ENCODE measurements at places on chromosomes 4 and X. TPM values are rescaled to one million over a fixed set of nuclear protein-coding genes. Genes with fewer than 3 reads are reported as not detected.

Gene ARX
- not detected for total RNA-seq

Gene PCYT1B
- 0.14 TPM for total RNA-seq

Gene PGM2
- total RNA-seq = 65.7 TPM

GRCh38 chr4:4727536-4727935 is 131.9 kb upstream of the MSX1 start:
- H3K4me3 ChIP-seq = no peak overlapping the region
- H3K4me1 ChIP-seq = no peaks in the 10 kb centered on the region
- H3K36me3 ChIP-seq = peaks cover 26% of the 10 kb centered on the region
- H3K27me3 ChIP-seq = no peaks in the 10 kb centered on the region

GRCh38 chr4:79273915-79274314 is 51.9 kb downstream of the NAA11 start:
- H3K4me1 ChIP-seq = no peaks in the 10 kb centered on the region
- H3K36me3 ChIP-seq = no peaks in the 10 kb centered on the region
- DNase-seq = no peak
- H3K27me3 ChIP-seq = no peaks in the 10 kb centered on the region
- no peak overlapping the region for H3K4me3 ChIP-seq
- H3K27ac ChIP-seq = no peak overlapping the region

DNA sequence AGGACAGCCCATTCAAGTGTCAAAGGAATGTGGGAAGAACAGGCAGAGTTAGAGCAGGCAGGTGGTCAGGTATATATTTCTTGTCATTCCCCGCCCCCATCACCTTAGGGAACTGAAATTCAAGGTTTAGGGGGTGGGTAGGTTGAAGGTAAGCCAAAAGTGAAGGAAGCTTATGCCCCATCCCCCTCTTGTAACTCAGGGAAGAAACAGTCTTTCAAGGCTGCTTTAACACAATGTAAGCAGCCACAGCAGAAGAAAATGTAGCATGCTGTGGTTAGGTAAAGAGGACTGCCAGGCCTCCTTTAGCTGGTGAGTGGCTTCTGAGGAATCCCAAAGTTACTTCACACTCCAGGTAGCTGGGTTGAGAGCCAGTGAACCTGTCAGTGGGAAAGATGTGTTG is 122.3 kb downstream of the RS1 start:
- H3K27me3 ChIP-seq = no peaks in the 10 kb centered on the region
- H3K36me3 ChIP-seq = no peaks in the 10 kb centered on the region
- H3K4me1 ChIP-seq = no peaks in the 10 kb centered on the region
- no peak for DNase-seq
- H3K27ac ChIP-seq = no peak overlapping the region

DNA sequence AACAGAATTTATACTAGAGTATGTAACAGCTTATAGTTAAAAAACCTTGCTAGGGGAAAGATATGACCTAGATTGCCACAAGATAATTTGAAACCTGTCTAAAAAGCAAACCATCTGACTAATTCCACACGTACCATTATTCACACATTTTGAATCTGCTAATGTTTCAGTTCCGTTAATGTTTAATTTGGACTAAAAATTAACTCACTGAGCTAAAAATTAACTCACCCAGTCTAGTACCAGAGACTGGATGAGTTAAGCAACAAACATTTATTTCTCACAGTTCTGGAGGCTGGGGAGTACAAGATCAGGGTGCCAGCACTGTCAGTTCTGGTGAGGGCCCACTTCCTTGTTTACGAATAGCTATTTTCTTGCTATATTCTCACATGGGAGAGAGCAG is 231.5 kb upstream of the DIAPH2 start:
- H3K36me3 ChIP-seq = no peaks in the 10 kb centered on the region
- no peaks in the 10 kb centered on the region for H3K4me1 ChIP-seq
- no peaks in the 10 kb centered on the region for H3K27me3 ChIP-seq
- no peak for DNase-seq

GRCh38 chr4:99208719-99209075 is 10.3 kb downstream of the ADH6 start:
- no peaks in the 10 kb centered on the region for H3K4me1 ChIP-seq
- no peak overlapping the region for H3K27ac ChIP-seq
- DNase-seq = no peak
- no peak overlapping the region for H3K4me3 ChIP-seq

- no peaks in the 10 kb centered on the region for H3K36me3 ChIP-seq
- peaks cover 6% of the 10 kb centered on the region for H3K4me1 ChIP-seq
- H3K27ac ChIP-seq = no peak overlapping the region
- DNase-seq = no peak
- peaks cover 66% of the 10 kb centered on the region for H3K27me3 ChIP-seq
Measured at GRCh38 chr4:5890063-5890727, 2.7 kb downstream of the CRMP1 start.

Measured in activated CD4-positive, alpha-beta memory T cell treated with anti-CD3 and anti-CD28 coated beads for 36 hours (primary cell).